ENCODE measurements at places on chromosomes 5 and 9.

DNA sequence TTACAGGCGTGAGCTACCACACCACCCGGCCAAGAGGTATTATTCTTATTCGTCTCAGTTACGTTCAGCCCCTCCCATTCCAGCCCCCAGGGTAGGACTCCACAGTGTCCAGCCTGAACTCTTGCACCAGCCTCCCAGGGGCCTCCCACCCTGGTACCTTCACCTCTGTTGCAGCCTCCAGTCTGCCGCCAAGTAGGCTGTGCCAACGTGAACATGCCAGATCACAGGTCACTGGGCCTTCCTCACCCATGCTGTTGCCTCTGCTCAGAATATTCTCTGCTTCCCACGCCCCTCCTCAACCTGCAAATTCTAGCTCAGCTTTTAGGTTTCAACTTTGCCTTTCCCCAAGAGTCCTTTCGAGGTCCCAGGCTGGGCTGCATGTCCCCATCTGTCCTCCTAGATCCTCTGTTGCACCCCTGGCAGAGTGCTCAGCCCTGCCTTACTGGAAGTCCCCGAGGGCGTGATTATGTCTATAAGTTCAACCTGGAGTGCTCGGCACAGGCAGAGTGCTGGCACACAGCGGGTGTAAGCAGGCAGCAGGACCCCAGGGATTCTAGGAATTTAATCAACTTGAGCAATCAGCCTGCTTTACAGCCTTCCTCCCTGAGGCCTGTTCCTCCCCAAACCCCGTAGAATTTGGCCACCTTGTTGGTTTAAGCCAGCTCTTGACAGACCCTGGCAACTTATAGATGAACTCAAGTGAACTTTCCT, 13.1 kb upstream of the STXBP1 start:
- peak; percentile 65 for DNase-seq

DNA sequence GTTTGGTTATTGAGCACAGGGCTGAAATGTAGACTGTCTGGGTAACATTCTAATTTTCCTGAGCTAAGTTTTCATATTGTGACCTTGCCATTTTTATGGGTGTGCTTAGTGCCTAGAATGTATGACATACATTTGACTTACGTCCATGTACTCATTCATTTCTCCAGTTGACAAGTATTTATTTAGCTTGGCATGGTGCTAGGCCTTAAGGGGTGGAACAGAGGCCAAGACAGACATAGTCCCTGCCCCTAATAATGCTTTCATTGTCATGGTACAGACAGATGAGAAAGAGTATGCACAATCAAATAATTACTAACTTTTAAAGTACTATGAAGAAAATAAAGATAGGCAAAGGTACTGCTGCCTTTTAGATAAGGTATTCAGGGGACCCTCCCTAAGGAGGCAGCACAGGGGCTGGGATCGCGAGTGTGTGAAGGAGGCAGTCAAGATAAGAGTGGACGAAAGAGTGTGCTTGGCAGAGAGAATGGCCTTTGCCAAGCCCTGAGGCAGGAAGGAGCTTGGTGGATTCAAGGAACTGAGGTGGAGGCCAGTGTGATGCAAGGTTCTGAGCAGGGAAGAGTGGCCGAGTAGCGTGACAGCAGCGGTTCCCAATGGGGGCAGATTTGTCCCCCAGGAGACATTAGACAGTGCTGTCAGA, 128.0 kb downstream of the PIP5K1B start:
- DNase-seq: no peak

DNA sequence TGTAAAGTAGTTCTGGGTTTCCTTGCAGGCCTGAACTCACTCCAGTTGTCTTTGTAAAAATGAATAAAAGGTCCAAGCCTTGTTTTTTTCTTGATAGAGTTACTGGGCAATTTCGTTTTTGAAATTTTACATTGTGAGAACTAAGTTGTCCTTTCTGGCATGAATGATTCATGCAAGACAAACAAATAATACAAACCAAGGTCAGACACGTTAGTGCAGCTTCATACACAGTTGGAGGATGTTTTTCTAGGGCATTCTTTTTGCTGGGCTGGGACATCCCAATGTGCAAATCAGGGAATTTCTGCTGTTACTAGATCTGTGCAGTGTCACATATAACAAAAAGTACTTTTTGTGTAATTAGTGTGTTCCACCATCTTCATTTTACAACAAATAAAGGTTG, 96.0 kb downstream of the MEGF10 start:
- no peak for DNase-seq

DNA sequence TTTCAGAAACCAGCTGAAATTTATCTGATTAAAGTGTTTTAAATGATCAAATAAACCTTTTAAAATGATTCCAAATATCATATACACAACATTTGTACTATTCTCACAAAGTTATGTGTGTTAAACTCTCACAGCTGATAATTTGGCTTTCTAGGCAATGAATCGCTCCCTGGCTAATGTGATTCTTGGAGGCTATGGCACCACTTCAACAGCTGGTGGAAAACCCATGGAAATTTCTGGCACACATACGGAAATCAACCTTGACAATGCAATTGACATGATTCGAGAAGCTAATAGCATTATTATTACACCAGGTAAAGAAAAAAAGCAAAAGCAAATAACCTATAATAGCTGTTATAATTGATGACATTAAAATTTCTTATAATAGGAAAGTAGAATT, 72.4 kb downstream of the NNT start:
- no peak for DNase-seq

- DNase-seq: no peak
Observed at GRCh38 chr5:73464016-73464745, 15.6 kb upstream of the FOXD1 start.

DNA sequence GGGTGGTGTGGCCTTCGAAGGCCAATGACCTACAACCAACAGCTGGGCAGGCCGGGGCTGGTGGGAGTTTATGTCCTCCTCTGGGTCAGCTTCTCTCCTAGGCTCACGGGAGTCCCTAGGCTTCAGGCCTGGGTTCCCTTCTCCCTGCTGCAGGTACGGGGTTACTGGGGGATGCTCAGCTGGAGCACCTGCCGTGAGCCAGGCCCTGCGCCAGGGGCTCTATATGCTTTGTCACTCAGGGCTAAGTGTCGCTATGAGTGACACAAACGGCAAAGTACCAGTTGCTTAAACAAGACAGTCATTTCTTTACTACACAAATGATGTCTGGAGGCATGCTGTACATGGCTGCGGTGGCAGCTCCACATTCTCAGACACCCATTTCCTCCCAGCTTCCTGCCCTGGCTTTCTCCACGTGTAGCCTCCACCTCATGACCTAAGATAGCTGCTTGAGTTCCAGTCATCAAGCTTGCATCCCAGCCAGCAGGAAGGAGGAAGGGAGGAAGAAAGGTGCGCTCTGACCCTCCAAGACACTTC, 22.5 kb upstream of the NINJ1 start:
- no peak for DNase-seq

- peak; percentile 83 for DNase-seq
Observed at GRCh38 chr5:169350759-169351240, 49.9 kb upstream of the SLIT3 start.
